Activated CD4-positive, alpha-beta T cell treated with anti-CD3 and anti-CD28 coated beads, Interleukin-2, amount 50 U/mL, for 1 hour (primary cell): ENCODE measurements at places on chromosomes 4 and X.

DNA sequence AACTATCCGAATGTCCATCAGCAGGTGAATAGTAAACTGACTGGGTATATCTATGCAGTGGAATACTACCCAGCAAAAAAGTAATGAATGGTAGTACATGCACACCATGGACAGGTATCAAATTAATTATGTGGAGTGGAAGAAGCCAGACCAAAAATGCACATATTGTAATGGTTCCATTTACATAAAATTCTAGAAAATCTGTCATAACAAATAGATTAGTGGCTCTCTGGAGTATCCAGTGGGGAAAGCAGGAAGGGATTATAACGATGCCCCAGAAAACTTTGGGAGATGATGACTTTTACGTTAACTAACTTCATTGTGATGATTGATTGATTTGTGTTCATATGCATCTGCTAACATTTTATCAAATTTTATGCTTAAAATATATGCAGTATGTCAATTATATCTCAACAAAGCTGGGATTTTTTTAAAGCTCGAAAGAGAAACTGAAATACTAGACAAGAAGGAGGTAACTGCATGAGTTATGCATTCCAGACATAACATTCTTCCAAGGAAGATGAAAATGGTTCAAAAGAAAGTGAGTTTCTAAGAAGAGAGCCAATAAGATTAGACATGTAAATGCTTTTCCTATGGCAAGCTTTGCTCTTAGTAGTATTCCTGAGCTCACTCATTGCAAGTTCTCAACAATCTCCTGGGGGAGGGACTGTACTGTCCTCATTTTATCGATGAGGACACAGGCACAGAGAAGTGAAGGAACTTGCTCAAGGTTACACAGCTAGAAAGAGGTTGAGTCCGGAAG lies 58.6 kb upstream of the MSX1 start:
- no peak for DNase-seq

DNA sequence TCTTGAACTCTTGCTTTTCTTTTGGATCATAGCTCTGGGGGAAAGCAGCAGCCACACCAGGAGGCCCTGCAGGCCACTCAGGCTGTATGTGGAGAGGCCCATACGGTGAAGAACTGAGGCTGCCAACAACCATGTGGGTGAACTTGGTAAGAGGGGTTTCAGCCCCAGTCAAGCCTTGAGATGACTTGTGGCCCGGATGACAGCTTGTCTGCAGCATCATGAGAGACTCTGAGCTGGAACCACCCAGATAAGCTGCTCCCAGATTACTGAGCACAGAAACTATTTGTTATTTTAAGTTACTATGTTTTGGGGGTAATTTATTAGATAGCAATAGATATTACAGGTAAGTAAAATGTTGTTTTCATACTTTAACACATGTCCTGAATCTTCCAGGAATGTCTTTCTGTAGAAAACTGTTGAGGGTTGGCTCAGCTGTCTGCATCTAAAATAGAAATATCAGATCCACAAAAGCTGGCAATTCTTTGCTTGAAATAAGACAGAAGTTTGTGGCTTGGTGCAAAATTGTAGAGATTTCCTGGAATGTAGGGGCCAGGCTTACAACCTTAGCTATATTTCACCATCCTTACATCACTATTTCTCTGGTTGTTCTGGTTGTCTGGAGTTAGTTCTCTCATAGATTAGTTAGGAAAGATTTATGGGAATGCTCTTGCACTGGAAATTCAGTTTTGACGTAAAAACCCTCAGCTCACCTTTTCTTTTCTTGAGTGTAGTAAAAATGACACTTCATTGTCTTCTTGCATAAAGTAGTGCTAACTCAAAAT lies 272.1 kb downstream of the RAPGEF2 start:
- DNase-seq = no peak

DNA sequence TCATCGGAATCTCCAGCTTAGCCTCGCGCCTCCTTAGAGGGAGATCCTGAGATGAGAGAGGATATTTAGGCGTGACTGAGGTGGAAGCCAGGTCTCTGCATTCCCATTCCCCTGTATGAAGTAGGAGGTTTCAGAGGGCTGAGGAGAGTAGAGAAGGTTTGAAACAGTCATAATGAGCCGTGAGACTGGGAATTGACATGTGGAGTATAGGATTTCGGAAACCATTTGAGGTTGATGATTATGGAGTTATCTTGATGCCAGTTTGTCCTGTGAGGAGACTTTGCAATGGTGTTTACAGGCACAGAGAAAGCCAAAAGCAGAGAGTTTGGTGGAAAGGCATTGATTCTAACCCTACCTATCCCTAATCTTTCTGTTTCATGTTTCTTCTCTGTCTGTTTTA lies 2.0 kb downstream of the CHST7 start:
- DNase-seq = no peak

GRCh38 chrX:153638436-153639176 lies 8.4 kb upstream of the DUSP9 start:
- no peak for DNase-seq

DNA sequence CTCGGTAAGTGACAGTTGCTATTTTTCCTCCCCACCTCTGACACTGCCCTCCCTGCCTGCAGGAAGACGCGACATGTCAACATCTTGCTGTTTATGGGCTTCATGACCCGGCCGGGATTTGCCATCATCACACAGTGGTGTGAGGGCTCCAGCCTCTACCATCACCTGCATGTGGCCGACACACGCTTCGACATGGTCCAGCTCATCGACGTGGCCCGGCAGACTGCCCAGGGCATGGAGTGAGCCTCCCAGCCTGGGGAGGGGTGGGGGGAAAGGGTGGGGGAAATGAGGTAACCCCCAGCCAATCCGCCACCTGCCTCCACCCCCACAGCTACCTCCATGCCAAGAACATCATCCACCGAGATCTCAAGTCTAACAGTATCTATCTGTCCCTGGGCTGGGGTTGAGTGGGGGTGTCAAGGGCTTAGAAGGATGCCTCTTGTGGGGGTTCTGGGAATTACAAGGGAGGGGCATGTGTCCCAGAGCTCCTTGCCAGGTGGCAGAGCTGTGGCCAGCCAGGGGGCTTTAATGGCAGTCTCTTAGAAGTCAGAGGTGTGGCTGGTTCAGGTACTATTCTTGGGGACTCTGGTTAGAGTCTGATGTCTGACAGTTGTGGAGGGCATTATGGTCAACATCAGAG lies 7.8 kb downstream of the ARAF start:
- DNase-seq = peak; percentile 36

DNA sequence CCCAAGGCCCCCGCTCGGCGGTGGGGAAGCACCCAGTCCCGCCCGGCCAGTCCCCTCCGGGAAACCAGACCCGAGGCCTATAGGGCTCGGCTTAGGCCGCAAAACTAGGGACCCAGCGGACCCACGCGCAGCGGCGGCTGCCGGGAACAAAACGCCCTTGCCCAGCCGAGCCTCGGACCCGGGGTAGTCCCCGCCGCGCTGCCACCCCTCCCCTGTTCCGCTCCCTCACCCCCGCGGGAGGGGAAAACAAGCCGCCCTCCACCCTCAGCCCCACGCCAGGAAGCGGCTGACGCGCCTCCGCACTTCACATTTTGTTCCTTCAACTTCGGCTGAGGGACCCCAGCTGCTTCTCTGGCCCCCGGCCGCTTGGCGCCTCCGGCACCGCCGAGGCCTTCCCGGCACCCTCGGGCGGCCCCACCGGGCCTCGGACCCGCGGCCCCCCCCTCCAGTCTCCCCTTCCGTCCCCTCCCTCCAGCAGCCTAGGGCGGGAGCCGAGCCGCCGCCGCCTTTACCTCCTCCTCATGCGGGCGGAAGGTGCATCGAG lies 694 bp downstream of the PDS5A start:
- DNase-seq = peak; percentile 41

- no peak for DNase-seq
Observed at GRCh38 chr4:68569466-68570121, 6.5 kb downstream of the UGT2B17 start.

- DNase-seq = no peak
Observed at GRCh38 chr4:71202705-71203104, 136.1 kb upstream of the SLC4A4 start.

- DNase-seq = no peak
Observed at GRCh38 chrX:151004085-151004484, 20.9 kb downstream of the HMGB3 start.

DNA sequence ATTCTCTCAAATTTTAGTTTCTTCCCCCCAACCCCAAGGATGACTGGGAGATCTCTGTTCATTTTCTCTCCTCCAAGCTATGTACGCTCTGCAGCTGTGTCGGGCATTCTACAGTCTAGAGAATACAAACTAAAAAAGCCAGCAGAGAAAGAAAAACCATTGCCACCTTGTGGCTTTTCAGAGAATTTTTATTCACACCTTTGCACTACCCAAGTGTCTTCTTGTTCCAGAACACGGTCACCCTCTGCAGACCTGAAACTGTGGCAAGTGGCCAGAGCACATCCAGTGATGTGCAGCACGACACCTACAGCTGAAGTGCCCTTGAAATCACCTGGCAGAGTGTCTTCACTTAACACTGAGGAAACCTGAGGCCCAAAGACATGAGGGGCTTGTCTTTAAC lies 68.6 kb downstream of the CHST7 start:
- DNase-seq = no peak

- DNase-seq = no peak
Observed at GRCh38 chrX:154515090-154515965, 704 bp downstream of the FAM3A start.

DNA sequence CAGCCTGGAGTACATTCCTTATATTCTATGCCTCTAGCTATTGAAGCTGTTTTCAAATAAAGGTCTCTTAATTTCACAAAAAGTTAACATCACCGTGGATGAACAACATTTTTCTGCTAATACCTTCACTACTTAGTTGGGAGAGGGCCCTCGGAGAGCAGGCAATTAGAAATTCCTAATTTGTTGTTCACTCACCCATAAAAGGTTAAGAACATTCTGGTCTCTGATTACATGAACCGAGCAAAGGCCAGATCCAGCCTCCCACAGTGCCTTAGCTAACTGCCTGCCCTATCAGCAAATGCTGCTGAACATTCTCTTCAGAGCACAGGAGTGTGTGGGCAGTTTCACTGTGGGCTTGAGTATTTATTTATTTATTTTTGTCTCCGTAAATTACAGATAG lies 36.0 kb upstream of the TTC29 start:
- no peak for DNase-seq

DNA sequence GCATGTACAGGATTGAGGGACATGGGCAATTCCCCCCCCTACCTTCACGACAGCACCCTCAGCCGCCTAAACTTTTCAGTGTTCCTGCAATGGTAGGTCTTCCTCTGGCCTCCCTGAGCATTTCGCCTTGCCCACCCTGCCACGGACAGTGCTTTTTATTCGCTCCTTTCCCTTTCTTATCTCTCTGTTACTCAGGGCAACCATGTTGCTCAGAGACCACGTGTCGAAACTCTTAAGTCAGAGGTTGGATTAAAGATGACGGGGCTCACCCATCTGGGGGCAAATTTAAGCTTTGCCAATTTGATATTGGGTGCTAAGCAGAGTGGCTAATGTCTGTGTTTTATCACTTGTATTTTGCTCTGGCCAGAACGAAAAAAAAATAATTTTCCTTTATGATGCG lies 20.4 kb downstream of the TENM3 start:
- no peak for DNase-seq

GRCh38 chrX:102154900-102155805 lies 624 bp downstream of the BEX5 start:
- DNase-seq = peak; percentile 6

- no peak for DNase-seq
Observed at GRCh38 chr4:153931804-153932203, 142.9 kb upstream of the SFRP2 start.

DNA sequence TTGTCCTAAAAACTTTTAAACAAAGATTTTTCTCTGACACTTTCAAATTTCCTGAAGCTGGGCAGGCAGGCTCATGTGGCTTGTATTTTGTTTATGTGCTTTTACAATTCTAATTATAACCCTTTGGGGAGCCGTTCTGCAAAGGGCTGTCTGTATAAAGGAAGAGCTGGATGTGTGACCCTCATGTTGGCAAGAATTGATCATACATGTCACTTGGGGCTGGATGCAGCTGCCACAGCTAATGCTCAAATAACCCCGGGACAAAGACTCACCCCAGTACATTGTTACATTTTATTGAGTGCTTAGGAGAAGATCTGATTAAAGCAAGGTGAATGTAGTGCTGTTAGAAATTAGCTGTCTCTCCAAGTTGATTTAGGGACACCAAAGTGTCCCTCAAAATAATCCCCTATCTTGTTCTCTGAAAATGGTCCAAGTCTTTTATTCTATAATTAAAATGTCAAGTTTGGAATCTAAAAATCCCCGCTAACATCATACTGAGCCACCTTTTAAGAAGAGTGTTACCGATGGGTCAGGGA lies 13.0 kb upstream of the DAPP1 start:
- DNase-seq = no peak

DNA sequence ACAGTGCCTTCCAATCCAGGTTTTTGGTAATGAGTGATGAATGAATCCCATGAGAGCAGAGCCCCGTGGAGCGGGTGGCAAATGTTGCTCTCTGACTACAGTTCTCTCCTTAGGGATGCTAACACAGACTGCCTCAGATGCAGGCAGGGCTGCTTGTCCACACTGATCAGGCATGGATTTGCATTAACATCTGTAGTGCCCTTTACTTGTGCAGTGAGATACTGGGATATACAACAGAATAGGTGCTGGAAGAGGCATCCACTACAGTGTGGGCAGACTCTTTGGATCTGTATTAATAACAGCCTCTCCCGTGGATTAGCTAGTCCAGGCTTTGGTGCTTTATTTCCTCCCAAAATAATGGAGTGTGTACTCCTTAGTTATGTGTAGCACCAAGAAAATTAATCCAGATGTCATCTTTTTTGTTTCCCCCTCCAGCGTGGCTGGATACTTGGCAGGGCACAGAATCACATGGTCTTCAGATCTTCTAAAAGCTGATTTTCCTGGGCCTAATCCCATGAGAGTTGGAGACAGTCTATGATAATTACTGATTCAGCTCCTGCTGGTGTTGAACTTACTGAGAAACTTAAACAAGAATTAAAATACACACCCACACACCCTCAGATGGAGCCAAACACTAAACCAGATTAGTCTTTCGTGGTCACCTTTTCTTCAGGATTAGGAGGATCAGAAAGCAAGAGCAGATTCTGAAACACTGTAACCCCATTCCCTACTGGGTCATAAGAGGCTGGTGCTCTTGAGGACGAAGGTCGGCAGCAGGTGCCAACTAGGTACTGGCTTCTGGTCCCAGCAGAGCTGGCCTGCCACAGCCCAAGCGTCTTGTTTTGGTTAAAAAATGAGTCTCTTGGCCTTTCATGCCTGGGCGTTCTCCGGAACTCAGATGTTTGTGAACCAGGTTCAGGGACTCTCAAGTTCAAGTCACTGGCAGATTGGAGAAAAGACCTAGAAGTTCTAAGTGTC lies 23.1 kb upstream of the NAP1L5 start:
- no peak for DNase-seq

- DNase-seq = no peak
Observed at GRCh38 chr4:26086621-26087441, 172.8 kb downstream of the SMIM20 start.

GRCh38 chrX:30373951-30374350 lies 64.8 kb upstream of the NR0B1 start:
- DNase-seq = no peak

DNA sequence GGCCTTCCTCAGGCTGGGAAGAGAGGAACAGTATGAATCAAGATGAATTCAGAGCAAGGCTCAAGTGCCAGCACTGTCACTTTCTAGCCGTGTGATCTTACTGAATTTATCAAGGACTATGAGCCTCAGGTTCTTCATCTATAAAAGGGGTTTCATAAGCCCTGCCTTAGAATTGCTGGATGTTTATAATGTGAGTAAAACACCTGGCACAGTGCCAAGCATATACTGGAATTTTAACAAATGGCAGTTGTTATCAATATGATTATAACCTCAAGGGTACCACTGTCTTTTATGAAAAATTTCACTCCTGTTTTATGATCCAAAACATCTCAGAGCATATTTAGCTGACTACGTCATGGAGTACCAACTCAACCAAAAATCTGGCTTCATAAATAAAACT lies 4.0 kb downstream of the MAGEC2 start:
- DNase-seq = no peak

- no peak for DNase-seq
Observed at GRCh38 chrX:53813670-53814440, 127.3 kb upstream of the HUWE1 start.
